ENCODE measurements at places on chromosomes 7 and 10. TPM values are rescaled to one million over a fixed set of nuclear protein-coding genes. Genes with fewer than 3 reads are reported as not detected.

DNA sequence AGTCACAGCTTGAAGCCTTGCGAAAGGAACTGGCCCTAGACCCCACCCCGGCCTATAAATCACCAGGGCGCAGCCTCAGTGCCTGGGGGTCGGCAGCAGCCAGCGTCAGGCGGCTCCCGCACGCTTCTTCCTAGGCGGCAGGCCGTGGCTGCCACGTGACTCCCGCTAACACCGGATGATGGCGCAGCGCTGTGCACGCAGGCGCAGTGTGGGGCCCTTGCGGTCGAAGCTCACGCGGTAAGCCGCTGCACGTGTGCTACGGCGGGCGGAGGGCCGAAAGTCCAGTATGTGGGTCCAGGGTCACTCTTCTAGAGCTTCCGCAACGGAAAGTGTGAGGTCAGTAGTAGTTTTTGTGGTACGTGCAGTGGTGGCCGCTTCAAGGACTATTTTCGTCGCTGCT is at the start of gene STK31:
STK31 (plus strand) TSS at position 220 of the 400 bp plus-strand sequence; CDS start at position 287, 67 bp downstream.
- no peak for DNase-seq

DNA sequence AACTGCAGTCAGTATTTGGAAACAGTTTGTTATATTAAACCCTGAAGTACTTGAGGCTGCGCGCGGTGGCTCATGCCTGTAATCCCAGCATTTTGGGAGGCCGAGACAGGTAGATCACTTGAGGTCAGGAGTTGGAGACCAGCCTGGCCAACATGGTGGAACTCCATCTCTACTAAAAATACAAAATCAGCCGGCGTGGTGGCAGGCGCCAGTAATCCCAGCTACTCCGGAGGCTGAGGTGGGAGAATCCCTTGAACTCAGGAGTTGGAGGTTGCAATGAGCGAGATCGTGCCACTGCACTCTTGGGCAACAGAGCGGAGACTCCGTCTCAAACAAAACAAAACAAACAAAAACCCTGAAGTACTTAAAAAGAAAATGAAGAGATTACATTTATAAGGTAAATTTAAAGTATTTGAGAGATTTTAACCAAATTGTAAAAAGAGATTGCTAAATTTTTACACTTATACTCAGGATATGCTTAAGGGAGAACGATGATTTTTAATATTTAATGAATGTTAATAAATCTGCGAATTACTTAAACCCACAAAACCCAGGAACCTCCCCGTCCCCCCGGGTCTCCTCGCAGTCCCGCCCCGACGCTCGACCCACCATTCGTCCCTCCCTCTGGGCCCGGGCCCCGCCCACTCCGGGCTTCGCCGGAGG is 425 bp upstream of the MTG1 start:
- DNase-seq, result no peak

The NKX2-3 gene
- not detected for total RNA-seq

The OPN4 gene
- total RNA-seq, result not detected

The ANKRD1 gene
- total RNA-seq, result 2.1 TPM

DNA sequence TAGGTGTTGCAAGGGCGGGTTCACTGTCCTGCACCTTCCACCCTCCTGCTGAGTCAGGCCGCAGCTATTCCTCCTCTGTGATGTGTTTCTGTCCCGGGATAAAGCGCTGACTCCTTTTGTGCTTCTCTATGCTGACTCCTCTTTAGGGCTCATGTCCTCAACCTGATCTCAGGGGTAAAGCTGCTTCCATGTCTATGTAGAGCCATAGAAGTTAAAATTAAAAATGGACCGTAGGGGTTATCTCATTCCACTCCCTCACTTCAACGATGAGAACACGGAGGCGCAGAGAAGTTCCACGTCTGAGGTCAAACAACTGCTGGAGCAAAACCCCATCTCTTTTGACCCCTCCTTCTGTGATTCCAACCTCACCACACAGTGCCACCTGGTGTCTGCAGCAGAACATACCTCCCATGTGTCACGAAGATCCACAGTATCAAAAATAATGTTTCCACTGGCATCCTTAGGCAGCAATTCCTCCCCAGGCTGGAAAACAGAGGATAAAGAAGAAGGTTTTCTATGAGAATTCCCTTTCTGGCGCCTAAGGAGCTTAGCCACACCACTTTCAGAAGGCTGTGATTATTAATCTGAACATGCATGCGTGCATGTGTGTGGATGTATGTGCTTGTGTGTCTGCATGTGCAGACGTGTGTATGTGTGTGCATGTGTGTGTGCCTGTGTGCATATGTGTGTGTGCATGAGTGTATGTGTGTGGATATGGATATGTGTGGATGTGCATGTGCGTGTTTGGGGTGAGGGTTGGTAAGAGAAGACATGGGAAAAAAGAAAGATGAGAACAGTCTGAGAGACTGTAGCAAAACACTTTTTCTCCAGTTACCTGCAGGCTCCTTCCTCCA is 81.2 kb upstream of the UCN3 start:
- DNase-seq, result no peak

The C10orf67 gene
- 0.17 TPM for total RNA-seq

- no peak for DNase-seq
These were observed 110.2 kb downstream of the ELAPOR2 start for GRCh38 chr7:86949052-86949778.

The DNTT gene
- total RNA-seq, result not detected

- DNase-seq, result no peak
These were observed 17.9 kb downstream of the SGPL1 start for GRCh38 chr10:70833601-70834000.

DNA sequence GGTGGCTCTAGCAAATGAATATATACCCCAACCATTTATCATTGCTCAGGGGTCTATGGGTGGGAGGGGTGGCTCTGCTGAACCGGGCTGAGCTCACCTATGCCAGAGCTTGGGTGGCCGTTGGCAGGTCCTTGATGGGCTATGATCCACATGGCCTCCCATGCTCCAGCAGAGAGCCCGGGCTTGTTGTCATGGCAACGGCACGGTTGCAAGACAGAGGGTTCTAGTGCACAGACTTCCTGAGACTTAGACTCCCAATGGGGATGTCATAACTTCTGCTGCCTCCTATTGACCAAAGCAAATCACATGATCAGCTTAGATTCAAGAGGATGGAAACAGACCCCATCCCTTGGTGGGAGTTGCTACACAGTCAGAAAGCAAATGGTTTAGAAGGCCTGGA is 36.4 kb upstream of the CARD11 start:
- DNase-seq, result no peak

GRCh38 chr10:132564690-132565089 is 27.1 kb downstream of the INPP5A start:
- no peak for DNase-seq

All from type B pancreatic cell (in vitro differentiated cells).